ENCODE measurements at places on chromosomes 2 and 18.

DNA sequence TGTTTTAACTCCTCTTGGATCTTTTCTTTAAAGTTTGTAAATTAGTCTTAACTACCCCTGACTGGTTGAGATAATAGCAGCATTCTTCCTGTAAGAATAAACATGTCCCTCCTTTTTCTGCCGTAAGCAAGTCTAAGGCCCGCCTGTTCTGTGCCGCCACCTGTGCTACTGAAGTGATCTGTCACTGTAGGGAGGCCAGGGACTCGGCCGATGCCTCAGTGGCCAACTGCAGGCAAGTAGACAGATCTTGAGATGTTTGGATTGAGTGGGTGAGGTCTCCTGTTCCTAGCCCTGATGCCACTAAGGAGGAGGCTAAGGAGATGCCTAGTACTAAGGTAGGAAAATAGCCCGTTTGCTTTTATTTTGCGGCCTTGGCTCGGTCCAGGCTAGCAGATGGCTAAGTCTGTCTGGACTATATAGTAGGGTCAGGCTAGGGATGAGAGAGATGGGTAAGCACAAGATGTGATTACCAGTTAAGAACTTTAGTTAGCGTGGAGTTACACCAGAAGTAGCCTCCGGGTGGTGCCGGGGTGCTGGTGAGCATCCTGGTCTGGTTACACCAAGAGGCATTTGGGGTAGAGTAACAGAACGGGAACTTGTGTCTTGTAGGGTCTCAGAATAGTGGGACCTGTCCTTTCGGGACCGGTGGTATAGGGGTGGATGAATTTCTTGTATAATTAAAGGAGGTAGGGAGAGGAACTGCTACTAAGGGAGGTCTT, 584.2 kb downstream of the SUCLG1 start:
- no peak for DNase-seq

DNA sequence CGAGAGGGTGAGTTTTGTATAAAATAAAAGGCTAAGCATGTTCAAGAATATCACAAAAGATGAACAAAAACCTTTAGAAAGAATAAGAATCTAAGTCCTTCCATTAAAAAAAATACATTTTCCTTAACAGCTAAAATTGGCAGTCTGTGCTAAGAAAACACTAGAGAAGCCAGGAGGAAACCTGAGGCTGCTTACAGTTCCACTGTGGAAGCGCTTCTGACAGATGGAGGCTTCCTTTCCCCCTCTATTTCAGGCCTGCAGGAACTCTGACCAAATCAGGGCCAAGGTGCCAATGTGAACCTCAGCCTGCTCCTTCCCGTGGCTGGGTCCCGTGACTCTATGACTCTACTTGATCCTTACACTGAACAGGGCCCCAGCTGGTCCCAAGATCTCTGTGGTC, 108.1 kb upstream of the ARHGAP28 start:
- no peak for DNase-seq

- no peak for DNase-seq
These were observed 8.8 kb downstream of the TEKT4 start for GRCh38 chr2:94879982-94880377.

DNA sequence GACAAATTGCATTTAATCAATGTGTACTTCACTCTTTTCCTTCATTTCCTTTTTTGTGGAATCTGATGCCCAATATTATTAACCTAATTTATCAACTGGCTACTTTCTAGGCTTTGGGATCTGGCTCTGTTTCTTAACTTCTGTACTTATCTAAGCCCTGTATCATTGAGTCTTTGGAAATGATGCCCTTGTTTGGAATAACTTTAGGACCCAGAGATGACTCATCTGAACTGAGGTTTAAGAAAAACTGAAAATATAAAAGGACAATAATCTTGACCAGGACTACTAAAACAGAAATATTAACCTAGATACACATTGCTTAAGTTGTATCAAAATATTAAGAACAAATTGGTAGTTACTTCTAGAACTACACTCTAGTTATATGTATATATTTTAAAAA, 600.8 kb downstream of the CPS1 start:
- no peak for DNase-seq

GRCh38 chr18:51162617-51163016, 34.9 kb downstream of the MEX3C start:
- DNase-seq = no peak

DNA sequence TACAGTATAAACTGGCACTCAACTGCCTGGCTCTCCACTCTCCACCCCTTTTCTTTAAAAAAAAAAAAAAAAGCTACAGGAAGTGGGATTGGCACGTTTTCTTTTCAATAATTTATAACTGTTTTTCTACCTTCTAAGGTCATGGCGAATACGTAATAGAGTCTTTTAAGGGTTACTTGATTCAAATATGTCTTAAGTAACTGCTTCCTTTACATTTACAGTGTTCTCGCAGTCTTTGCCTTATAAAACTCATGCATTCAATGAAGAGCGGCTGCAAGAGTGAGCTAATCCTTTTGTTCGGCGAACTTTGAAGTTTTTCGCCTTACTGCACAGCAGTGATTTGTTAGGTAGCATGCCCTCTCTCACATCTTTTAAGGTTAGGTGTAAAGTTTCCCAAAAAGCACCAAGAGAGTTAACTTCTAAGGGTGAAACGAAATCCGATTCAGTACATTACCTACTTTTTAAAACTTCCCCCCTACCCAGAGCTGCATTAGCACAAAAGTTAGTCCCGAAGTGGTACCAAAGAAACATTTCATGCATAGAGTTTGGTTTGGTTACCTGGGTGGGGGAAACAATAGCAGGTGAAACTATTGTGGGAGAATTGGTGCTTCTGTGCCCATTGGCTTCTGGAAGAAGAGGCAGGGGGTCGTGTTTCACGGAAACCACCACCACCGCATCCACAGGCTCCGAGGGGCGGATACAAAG, 2.0 kb downstream of the KCTD1 start:
- no peak for DNase-seq

- no peak for DNase-seq
These were observed 1.5 kb upstream of the SLC35G4 start for GRCh38 chr18:11607906-11608305.

DNA sequence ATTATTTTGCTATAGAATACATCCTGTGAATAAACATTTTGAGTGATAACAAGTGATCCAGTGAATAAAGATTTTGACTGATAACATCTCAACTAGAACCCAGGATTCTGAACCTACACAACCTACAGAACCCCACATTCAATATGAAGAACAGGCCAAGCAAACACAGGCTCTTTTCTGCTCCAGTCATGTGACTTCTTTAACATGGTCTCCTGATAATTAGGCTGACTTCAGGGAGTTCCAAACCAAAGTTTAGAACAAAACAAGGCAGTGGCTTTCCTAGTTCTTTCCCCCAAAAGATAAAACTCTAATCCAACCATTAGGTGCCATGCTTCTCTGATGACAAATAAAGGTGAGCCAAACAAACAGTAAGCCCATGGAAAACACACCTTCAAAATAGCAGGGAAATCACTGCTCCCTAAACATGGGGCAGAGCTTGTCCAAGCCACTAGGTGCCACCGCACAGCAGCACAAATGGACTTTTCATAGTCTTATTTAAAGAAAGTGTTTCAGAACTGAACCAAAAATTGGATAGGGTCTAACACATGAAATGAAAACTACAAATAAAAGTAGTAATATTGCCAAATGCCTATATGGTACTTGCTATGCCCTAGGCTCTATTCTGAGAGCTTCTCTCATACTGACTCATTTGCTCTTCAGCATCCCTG, 95.3 kb downstream of the EVA1A start:
- DNase-seq = no peak

GRCh38 chr18:48165111-48165866, 234.8 kb upstream of the SMAD2 start:
- DNase-seq = peak; percentile 37

GRCh38 chr2:68974946-68975665, 670 bp downstream of the GKN1 start:
- DNase-seq = no peak

DNA sequence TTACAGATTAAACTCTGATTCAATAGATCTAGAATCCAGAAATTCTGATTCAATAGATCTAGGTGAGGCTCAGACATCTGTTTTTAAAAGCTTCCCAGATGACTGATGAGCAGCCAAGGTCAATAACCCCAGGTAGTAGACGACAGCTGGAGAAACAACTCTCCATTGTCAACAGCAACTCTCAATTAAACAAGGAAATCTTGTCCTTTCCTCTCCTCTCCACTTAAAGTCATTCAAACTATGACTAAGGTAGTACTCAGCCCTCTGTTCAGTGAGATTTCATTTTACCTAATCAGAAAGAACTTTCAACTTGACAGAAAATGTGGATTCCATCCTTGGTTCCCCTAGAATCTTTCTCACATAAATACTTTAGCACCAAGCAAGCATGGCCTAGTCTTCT, 94.6 kb upstream of the SCG2 start:
- DNase-seq = no peak

GRCh38 chr2:2764739-2765138, 433.7 kb upstream of the MYT1L start:
- no peak for DNase-seq

- no peak for DNase-seq
These were observed 11.7 kb downstream of the LYPD6B start for GRCh38 chr2:149050188-149050587.

Measured in GF-D8 (cell line).